ENCODE measurements at places on chromosomes 2 and 18.

GRCh38 chr2:160977376-160977775, 182.9 kb upstream of the TANK start:
- DNase-seq: no peak

DNA sequence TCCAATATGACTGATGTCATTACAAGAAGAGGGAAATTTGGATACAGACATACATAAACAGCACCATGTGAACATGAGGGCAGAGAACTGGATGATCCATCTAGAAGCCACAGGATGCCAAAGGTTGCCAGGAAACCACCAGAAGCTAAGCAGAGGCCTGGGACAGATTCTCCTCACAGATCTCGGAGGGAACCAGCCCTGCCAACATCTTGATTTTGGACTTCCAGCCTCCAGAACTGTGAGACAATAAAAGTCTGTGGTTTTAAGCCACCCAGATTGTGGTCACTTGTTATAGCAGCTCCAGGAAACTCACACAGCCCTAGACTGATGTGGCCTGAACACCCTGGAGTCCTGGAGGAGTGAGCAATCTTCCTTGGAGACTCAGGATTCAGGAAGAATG, 351.6 kb downstream of the EIPR1 start:
- no peak for DNase-seq

DNA sequence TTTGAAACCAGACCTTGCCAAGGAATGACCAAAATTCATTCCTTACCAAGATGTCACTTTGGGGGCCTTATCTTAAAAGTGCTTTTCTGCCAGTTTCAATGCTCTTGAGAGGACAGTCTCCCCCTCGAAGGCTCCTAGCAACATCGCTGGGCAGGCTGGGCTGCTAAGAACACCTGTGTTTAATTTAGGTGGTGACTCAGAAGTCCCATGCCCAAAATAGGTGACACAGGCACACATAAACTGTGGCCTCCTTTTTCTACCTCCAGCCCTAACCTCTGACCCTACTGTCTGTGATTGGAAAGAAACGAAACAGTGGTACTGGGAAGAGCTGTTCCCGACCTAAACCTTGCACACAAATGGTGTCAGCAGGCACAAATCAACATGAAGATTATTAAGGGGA, 28.7 kb upstream of the ROCK2 start:
- DNase-seq: no peak

DNA sequence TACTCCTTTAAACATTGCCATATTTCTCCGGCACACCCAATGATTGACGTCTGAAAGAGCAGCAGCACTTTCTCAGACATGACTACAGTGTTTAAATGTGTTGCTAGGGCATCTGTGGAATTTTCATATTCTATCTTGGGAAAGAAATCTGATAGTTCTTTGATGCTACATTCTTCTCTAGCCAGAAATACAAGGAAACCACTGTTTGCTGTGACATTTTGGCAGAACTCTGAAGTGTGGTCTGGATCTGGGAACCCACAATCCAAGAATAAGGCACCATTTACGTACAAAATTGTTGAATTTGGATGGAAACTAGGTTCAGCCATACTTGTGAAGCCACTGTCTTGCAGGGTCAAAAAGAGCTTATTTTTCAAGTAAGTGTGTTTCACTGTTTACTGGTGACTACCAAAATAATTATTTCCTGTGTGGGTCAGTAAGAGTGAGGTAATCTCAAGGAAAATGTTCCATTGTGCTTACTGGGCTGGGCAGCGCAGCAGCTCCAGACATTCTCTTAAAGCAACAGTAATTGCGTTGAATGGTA, 21.3 kb upstream of the CD28 start:
- DNase-seq: no peak

DNA sequence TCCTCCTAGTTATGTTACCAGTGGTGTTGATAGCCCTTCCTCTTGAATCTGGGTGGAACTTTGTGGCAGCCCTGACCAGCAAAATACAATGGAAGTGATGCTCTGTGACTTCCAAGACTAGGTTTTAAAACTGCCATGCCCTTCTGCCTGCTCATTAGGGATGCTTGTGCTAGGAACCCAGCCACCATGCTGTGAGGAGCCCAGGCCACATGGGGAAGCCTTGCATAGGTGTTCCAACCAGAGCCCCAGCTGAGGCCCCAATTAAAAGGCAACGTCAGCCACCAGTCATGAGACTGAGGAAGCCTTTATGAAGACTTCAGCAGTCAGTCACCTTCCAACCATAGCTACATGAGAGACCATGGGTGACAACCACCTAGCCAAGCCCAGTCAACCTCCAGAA, 14.0 kb upstream of the MAPRE2 start:
- DNase-seq: no peak

DNA sequence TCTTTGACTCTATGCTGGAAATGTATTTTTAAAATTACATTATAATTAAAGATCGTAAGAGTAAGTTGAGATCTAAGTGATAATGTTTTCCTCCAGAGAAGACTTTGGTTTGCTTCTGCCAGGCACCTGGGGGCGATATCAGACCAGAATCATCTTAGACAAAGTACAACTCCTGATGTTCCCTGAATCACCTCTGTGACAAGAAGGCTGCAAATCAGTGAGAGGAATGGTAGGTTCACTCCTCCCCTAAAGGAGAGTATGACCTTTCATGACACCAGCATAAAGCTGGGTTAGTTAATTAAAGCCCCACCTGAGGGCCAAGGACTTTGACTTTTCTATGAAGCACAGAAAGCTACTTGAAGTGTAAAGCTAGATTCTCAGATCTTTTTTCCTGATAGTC, 114.4 kb upstream of the DTNA start:
- DNase-seq: no peak

DNA sequence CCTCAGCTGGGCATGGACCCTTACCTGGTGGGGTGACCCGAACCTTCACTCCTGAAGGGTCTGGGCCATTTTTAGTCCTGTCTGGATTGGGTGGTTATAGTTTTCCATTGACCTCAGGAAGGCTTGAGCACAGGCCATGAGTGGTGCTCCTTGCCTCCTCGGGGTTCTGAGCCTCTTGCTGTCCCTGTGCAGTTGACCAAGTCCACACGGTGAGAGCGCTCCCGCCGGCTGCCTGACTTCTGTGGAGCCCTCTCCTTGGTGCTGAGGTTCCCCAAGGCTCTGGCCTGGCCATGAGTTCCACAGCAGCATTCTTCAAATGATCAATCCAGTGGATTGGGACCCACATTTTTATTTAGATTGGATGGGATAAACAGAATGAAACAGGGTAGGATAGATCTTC, 159.5 kb downstream of the SEPTIN10 start:
- DNase-seq: no peak

GRCh38 chr2:15096873-15097272, 464.3 kb downstream of the NBAS start:
- DNase-seq: no peak

GRCh38 chr2:184141866-184142265, 456.5 kb upstream of the ZNF804A start:
- no peak for DNase-seq

DNA sequence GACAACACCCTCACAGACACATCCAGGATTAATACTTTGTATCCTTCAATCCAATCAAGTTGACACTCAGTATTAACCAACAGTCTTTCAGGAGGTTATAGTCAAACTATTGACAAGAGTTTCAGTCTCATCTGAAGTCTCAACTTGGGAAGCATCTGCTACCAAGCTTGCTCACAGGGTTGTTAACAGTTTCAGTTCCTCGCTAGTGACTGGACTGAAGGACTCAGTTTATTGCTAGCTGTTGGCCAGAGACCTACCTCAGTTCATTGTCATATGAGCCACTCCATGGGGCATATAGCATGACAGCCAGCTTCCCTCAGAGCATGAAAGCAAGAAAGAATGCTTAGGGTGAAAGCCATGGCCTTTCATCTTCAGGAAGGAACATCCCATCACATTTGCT, 228.6 kb downstream of the EPHA4 start:
- DNase-seq: no peak

DNA sequence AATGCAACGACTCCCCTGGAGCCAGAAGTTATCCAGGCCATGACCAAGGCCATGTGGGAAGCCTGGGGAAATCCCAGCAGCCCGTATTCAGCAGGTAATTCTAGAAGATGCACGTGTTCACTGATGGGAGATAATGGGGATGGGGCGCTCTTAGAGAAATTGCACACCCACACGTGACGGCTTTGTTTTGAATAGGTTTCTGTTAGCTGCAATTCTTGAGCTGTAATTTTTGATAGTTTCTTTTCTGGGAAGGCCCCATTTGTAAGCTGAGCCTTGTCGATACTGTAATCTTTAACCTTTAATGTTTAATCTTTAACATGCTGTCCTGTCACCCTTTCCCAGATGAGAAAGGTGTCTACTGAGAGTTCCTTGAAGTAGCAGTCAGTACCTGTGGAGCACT, 3.6 kb downstream of the SCLY start:
- no peak for DNase-seq

DNA sequence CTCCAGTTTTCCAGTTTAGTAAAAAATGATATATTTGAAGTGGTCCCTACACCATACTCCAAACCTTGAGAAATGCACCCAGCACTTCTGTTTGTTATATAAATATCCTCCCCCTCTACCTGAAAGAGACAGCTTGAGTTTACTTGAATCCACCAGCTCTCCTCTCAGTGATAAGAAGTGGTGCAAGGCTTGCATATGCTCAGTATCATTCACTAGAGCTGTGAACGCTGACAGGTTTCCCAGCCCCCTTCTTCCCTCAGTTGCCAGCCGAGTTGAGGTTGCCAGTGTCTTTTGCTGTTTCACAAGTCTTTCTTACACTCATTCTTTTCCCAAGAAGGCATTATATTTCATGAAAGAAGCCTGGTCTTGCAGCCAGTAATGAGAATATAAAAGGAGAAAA, 880.0 kb downstream of the LRRTM4 start:
- no peak for DNase-seq

DNA sequence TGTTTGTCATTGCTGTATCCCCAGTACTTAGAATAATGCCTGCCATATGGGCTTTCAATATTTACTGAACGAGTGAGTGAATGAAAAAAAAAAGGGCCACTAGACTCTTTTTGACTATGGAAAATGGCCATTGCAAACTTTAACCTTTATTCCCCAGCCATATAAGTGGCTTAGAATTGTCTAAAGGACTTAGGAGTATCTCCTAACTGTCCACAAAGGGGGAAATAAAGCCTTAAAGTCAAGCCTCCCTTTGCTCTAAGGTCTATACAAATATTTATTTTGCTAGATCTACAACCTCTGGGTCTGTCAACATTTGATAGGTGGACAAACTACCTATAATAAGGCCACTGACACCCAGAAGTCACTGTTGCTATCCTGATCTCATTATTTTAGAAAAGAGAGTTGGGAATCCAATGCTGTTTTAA, 25.7 kb downstream of the UPP2 start:
- no peak for DNase-seq

DNA sequence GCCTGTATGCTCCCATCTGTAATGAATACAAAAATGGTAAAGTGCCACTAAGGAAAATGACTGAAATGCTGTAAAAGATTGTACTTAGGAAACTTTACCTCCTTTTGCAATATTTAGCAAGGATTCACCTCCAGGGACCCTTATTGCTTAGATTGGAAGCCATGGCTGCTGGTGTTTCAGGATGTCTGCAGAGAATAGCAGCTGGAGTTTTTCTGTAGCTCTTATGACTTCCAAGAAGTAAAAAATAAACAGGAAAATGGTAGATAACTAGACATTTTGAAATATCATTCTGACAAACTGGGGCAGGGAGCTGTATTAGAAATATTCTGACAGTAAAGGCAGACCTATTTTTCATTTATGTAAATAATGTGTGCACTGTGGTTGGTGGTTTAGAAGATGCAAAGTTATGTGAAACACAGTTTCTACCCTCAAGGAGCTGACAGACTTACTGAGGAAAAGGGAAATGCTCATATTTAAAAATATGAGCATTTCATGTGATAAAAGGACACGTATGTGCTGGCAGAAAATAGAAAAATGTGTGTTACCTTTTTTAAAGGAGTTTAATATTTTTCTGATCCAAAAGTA, 224.9 kb upstream of the BOD1L2 start:
- DNase-seq: no peak

DNA sequence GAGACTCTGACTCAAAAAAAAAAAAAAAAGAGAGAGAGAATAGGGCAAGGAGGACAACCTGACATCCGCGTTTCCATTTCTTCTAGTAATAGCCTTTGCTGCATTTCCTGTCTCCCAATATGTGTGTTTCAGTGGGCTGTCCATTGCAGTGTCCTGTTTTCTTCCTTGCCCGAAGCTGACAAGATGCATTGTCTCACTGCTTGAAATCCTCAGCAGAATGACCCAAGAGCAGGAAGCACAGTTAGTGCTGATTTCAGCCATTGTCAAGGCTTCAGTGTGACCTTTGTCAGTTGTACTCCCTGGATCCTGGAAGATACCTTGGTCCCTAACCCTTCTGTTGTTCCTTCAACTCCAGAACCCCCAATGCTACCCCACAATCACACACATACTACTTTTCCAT, 71.2 kb downstream of the SLC16A14 start:
- DNase-seq: no peak

GRCh38 chr2:168700615-168701245, 101.7 kb upstream of the NOSTRIN start:
- no peak for DNase-seq

All from DMS79 (cell line).